ENCODE measurements at places on chromosomes 2 and 18. TPM values are rescaled to one million over a fixed set of nuclear protein-coding genes. Genes with fewer than 3 reads are reported as not detected.

DNA sequence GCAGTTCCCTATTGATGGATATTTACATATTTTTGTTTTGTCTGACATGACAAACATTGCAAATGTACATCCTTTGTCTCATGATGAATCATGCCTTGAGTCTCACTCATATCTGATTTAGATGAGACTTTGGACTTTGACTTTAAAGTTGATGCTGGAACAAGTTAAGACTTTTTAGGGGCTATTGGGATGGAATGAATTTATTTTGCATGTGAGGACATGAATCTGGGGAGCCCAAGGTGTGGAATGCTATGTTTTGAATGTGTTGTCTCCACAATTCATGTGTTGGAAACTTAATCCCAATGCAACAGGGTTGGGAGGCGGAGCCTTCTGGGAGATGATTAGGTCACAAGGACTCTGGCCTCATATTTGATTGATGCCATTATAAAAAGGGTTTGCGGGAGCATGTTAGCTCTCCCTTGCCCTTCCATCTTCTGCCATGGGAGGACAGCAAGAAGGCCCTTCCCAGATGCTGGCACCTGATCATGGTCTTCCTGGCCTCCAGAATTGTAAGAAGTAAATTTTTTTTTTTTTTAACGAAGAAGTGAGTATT is 29.1 kb upstream of the INO80D start:
- no peak for DNase-seq

- DNase-seq, result no peak
Observed at GRCh38 chr2:154470376-154470775, 228.1 kb upstream of the KCNJ3 start.

- DNase-seq, result no peak
Observed at GRCh38 chr2:144517866-144518747, 1.8 kb downstream of the ZEB2 start.

- DNase-seq, result no peak
Observed at GRCh38 chr2:48120112-48120511, 213.8 kb upstream of the FBXO11 start.

- no peak for DNase-seq
Observed at GRCh38 chr2:75311993-75312392, 112.7 kb upstream of the TACR1 start.

DNA sequence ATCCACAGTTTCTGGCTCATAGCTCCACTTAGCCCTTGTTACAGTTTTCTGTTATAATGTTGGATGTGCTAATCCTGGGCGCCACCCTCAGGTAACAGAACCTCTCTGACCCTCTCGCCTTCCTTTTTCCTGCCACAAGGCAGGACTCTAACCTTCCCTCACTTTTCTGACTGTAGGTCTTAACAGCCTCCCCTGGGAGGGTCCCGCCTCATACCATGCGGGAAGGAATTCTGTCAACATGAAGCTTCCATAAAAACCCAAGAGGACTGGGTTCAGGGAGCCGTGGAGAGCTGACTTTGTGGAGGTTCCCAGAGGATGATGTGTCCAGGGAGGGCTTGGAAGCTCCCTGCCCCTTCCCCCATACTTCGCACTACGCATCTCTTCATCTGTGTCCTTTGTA is 11.9 kb upstream of the RAB17 start:
- DNase-seq, result no peak

Gene FZD7
- total RNA-seq, result 0.18 TPM

GRCh38 chr2:133317178-133317577 is 251.1 kb downstream of the NCKAP5 start:
- DNase-seq, result no peak

DNA sequence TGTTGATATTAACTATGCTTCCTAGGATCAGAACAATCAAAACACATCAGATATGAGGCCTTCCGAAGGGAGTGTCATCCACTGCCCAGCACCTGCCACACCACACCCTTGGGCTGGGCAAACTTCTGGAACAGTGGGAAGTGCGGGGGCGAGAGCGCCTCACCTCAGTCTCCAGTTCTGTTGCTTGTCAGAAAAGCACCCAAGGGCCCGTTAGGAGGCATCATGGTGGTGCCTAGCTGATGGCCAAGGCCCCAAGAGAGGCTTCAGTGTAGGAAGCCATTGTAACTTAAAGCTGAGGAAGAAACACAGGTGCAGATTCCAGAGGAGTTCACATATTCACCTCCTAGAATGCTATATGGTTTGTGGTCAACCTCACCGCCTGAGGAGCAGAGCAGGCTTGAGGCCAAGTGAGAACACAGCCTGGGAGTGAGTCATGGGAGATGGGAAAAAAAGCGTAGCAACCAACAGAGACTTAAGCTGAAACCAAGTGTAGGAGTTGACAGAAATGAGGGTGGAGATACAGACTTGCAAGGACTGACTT is 85.1 kb upstream of the ATL2 start:
- peak; percentile 44 for DNase-seq

GRCh38 chr2:171963198-171963597 is 36.6 kb upstream of the METAP1D start:
- DNase-seq, result no peak

DNA sequence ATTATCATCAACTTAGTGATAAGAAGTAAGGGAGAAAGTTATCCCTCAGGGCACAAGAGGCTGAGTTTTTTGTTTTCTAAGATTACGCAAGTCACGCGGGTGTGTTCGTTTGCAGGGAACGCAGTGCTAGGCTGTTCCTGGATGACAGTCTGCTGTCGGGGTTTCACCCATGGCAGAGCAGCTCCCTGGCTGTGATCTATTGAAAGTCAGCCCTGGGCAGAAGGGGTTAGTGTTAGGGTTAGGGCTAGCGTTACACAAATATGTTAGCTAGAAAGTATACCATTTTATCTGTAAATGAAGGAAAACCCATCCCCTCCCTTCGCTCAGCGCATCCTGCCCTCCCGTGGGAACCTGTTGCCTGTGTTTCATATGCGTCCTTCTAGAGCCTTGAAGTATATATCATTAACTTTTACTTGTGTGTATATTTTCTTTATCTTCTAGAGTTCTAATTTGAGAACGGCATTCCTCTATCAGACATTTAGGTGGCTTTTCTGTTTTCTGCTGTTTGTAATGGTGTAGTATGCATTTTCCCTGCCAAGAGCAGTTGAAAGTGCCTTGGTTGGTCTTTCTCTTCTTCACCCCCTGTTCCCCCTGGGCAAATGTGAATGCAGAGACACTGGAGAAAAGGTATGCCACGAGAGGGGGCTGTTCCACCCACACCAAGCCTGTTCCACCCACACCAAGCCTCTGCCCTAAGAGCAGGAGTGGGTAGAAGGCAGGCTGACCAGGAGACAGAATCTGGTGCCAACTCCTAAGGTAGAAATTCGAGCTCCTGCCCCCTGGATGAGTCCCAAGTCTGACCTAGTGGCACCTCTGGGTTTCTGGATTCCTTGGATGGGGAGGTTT is 47.0 kb downstream of the ARMC9 start:
- no peak for DNase-seq

DNA sequence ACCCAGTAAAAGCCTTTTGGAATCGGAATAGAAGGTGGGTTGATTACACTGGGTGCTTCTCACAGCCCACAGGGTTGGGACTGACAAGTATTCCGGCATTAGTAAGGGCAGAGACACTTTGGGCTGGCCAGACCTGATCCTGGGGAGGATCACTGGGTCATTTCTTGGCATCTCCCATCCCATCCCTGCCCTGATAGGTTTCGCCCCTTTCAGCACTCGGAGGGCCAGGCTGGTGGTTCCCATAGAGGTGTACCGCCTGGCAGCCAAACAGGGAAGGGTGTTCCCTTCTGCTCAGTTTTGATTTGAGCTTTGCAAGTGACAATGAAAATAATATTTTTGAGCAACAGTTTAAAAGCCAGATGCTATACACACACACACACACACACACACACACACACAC is 37.3 kb downstream of the CYP1B1 start:
- DNase-seq, result no peak

GRCh38 chr2:48205137-48205798 is 299.0 kb upstream of the FBXO11 start:
- no peak for DNase-seq

DNA sequence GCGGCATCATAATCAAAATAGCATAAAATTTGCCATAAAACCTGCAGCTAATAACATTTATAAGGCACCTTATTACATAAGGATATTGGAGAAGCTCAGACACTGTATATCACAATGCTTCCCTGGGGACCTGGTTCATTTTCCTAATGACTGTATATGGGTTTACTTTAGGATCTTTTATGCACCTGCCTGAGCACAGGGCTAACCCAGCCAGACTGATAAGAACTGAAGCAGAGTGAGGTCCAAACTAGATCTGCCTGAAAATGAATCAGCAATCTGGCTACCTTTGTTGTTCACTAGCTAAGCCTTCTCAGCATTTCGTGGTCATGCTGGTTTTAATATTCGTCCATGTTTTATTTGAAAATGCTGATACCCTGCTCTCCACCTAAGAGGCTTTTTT is 1922.3 kb upstream of the CELF4 start:
- DNase-seq, result no peak

Gene GLB1L
- total RNA-seq, result 4.3 TPM

DNA sequence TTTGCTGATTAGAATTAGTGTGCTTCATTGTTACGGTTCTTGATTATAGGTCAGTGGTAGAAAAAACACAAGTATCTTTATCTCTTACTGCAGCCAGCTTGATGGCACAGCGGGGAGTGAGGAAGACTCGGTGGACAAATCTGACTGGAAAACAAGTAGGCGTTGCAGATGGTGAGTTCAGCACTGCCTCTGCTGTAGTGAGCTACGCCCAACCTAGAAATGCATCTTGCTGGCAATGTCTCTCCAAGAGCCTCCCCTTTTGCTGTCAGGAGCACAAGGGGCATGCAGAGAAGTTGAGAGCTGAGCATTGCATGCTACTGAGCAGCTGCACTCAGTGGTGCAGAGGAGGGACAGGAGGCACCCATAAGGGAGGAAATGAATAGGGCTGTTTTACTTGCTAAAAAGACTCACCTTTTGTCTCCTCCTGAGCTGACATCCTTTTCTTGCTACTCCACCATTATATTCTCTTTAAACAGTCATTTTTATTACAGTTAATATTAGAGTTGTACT is 977.3 kb upstream of the ACVR2A start:
- DNase-seq, result no peak

Gene IL36RN
- total RNA-seq, result not detected

DNA sequence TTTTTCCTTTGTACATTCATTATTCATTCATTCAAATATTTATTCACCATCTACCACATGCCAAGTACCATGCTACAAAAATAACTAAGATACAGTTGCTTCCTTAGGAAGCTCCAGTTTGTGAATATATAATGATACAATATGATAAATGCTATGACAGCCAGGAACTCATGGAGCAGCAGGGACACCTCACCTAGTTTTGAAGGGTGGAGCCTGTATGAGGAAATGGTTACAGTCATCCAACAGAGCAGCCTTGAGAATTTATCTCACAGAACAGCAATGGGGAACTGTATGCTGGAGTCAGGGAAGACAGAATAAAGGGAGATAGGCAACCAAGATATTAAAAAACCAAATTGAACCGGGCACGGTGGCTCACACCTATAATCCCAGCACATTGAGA is 124.0 kb downstream of the OSBPL1A start:
- no peak for DNase-seq

DNA sequence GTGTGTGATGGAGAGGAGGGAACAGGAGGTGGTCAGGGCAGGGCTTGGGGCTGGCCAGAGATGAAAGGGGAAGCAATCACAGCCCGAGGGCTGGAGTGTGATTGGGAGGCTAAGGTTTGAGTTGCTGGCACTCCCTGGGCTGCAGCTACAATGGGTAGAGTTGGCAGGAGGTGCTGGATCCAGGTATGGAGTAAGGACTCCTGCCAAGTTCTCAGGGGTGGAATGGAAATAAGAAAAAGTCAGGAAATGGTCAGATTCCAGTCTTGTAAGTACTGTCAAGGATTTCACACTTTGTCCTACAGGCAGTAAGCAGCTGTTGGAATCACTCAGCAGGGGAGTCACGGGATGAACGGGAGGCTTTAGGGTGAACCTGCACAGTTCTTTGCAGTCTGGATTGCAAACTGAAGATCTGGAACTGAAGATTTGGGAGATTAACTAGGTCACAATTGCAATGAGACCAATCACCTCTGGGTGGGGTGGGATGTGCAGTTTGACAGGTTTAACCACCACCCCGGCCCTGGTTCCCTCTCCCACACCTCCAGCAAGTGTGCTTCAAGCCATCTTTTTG is 10.9 kb upstream of the INPP5D start:
- DNase-seq, result no peak

DNA sequence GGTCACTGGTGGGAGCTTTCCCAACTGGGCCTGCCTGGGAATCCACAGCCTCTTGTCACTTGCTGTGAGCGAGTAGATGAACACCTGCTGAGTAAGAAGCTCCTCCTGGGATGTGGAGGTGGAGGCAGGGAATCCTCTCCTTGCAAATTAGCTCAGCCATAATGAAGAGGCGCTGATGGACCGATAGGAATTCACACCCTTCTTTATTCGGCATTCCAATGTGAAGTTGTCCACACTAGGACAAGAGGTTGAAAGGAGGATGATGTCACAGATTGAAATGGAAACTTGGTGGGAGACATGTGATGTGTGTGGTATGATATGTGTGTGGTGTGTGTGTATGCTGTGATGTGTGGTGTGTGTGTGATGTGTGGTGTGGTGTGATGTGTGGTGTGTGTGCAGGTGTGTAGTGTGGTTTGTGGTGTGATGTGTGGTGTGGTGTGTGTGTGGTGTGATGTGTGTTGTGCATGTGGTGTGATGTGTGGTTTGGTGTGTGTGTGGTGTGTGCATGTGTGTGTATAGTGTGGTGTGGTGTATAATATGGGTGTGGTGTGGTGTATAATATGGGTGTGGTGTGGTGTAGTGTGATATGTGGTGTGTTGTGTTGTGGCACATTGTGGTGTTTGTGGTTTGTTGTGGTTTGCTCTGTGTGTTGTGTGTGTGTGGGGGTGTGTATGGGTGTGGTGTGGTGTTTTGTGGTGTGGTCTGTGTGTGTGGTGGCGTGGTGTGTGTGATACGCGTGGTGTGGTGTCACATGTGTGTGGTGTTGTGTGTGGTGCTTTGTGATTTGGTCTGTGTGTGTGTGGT is 216.4 kb downstream of the BCL2 start:
- no peak for DNase-seq

DNA sequence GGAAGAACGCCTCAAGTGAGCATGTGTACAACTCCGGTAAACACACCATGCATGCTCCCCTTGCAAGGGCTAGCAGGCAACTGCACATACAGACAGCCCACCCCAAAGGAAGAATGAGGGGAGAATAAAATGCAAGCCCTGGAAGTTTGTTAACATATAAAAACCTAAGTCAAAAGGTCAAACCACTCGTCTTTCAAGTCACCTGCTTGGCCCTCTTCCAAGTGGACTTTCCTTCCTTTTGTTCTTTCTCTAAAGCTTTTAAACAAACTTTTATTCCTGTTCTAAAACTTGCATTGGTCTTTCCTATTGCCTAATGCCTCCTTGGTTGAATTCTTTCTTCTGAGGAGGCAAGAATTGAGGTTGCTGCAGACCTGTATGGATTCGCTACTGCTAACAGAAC is 5.2 kb upstream of the RPIA start:
- DNase-seq, result no peak

Gene CELF4
- not detected for total RNA-seq

Gene CCDC121
- total RNA-seq, result 0.98 TPM

DNA sequence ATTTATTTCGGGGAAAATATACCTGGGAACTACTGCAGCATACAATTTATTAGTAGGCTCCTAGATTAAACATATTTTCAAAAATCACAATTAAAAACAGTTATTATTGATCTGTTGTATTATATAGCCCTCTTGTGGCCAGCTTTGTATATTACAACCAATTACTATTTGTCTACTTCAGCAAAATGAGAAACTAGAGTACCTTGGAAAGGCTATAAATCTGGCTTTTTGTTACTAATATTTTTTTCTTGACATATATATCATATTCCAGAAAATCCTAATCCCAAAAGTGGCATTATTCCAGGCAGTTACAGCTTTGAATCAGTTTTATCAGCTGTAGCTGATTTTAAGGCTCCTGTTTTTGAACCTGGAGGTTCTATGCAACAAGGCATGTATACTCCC is 101.2 kb downstream of the UBR3 start:
- DNase-seq, result no peak

- DNase-seq, result no peak
Observed at GRCh38 chr2:186561467-186562208, 28.2 kb upstream of the ITGAV start.

Data from activated CD8-positive, alpha-beta memory T cell treated with anti-CD3 and anti-CD28 coated beads, Interleukin-2, amount 10 ng/mL, durations not matched to agents 7 days and 5 days (primary cell).